RKO (cell line): ENCODE measurements at places on chromosomes 5 and 9.
A peak's percentile ranks its signal among the peaks of the same experiment; 100 is the strongest.

- peak; percentile 76 for DNase-seq
Observed at GRCh38 chr5:40437452-40437861, 242.3 kb upstream of the PTGER4 start.

GRCh38 chr5:132491368-132492364 is 1.1 kb upstream of the IRF1 start:
- DNase-seq: no peak

DNA sequence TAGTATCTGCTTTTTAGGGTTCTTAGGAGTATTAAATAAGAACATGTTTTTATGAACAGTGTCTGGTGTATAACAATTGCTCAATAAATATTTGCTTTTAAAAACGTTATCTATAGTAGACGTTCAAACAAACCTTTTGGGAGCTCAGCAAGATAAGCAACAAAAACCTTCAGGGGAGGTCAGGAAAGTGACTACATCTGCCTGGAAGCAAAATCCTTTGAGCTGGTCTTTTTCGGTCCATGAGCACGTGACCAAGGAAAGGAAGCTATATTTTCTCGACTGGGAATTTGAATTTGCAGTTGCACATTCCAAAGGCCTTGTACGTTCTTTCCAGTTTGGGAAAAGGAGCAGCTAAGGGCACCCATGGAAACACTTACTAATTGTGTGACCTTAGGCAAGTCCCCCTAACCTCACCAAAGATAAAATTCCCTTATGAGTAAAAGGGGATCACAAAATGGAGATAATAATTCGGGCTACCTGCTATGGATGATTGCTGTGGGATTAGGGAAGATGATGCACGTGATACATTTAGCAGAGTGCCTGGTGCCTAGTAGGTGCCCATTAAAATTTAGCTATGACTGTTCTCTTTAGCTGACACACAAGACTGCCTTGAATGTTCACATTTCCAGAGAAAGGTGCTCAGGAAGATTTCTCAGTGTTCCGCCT is 45.4 kb downstream of the PTTG1 start:
- no peak for DNase-seq

DNA sequence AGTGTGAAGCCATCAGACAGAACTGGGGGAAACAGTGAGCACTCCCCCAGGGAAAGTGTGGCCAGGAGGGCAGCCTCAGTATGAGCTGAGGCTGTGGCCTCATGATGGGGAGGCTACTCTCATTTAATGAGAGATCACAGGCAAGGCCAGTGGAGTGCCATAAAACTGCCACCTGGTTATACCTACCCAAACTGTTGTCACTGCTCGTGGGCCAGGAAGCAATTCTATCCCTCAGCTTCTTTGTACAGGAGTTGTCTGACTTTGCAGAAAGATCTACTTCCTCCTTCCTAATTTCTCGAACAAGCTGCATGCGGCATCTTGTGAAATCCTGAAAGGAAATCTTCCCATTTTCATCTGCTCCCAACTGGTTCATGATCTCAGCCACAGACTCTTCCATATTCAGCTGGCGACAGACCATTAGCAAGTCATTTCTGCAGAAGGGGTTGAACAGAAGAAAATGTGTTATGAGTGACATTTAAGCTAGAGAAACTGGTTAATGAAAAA is 50.0 kb downstream of the TSSK1B start:
- DNase-seq: no peak

DNA sequence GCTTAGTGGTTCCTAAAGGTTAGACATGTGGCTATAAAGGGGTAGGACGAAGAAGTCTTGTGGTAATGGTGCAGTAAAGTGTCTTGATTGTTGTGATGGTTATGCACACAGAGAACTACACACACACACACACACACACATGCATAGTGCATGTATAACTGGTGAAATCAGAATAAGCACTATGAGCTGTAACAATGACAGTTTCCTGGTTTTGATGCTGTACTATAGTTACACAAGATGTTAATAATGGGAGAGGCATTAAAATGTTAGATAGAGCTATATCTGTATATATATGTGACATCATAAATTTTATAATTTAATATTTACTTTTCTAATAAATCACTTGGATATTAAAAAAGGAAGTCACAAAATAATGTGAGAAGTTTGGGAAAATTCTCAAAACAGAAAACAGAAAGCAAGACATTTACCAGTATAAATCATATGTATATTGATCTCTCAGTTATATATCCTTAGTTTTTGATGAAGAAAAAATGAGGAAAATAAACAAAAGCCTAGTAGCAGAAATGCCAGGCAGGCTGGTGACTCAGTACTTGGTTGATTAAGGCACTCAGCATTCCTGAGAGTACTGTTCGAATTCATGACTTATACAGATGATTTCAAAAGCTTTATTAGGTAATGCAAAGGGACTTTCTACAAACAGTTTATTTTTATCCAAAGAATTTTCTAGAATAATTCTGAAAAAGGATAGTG is 350.5 kb upstream of the DAB2 start:
- peak; percentile 34 for DNase-seq

DNA sequence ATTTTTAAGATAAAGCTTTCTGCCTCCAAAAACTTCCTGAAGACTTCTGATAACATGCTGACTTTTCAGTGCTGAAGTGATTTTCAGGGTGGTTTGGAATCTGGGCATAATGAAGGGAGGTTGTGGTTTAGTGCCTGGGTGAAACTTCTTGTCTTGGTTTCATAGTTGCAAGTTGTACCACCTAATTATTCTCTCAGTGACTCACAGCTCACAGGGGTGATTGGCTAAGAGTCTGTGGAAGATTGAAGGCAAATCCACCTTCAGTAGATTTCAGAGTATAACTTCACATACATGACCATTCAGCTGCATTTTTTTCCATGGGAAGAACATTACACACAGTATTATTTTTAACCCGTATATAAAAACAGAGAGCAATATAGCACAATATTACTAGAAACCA is 199.9 kb downstream of the PTTG1 start:
- DNase-seq: no peak

DNA sequence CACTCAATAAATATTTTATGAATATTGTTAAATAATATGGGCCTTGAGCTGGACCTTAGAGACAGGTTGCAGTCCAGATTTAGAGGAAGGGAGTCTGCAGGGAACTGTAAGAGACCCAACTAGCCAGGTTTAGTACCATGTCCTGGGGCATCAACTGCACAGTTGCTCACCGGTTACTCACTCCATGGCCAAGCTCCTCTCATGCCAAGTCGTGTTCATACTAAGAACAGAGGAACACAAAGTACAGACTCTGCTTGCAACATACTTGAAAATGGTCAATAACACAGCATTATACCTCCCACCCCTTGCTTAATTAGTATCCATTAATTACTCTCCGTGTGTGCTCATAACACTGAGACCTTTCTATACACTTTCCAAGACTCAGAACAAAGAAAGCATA is 317.6 kb upstream of the PIK3R1 start:
- DNase-seq: no peak

- DNase-seq: no peak
Observed at GRCh38 chr5:91141642-91142041, 241.5 kb downstream of the ARRDC3 start.

- no peak for DNase-seq
Observed at GRCh38 chr9:133709691-133710571, 28.2 kb downstream of the SARDH start.

GRCh38 chr9:133115604-133116345 is 5.3 kb downstream of the RALGDS start:
- peak; percentile 36 for DNase-seq

DNA sequence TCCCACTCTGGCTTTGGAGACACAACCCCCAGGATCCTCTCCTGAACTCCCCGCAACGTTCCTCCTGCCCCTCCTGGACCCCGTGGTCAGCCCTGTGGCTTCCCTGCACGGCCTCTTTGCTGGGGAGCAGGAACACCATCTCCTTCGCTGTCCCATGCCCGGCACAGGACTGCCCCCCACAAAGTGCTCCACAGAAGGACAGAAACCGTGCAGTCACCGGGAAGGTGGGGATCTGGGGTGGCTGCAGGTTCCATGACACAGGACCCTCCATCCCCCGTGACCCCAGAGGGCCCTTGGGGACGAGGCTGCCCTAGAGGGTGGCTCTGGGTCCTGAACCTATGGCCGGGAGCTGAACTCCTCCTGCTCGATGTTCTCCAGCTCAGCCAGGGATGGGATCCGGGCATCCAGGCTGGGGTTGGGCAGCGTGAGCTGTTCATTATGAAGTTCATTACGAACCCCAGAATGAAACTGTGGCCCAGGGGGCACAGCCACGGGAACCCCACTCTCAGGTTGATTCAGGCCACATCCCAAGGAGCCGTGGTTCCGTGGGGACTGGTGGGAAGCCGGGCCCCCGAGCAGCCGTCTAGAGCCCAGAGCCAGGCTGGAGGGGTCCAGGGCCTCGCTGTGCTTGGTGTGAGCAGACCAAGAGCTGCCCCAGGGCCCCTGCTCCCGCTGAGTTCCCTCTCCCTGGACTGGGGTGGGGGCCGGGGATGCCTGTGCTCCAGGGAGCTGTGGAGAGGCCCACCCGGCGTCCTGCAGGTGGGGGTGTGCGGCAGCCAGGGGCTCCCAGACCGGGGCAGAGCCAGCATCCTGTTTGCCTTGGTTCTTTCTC is 684 bp upstream of the SLC6A19 start:
- DNase-seq: no peak

GRCh38 chr5:53882006-53882675 is 321.7 kb downstream of the NDUFS4 start:
- no peak for DNase-seq

DNA sequence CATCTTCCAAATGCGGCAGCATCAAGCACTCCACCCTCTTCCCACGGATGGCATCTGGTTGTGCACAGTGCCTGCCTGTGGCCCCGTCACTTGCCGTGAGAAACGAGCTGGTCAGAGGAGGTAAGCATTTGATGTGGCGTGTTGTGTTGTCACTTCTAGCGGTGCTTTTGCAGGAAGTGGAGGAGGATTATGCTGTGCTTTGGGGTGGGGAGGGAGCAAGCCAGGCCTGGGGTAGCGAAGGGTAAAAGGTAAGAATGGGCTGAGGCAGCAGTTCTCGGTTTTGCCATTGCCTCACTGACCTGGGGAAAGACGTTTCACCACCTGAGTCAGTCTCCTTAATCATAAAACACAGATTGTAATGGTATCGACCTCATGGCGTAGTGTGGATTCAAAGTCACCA is 2.3 kb upstream of the POMT1 start:
- no peak for DNase-seq

DNA sequence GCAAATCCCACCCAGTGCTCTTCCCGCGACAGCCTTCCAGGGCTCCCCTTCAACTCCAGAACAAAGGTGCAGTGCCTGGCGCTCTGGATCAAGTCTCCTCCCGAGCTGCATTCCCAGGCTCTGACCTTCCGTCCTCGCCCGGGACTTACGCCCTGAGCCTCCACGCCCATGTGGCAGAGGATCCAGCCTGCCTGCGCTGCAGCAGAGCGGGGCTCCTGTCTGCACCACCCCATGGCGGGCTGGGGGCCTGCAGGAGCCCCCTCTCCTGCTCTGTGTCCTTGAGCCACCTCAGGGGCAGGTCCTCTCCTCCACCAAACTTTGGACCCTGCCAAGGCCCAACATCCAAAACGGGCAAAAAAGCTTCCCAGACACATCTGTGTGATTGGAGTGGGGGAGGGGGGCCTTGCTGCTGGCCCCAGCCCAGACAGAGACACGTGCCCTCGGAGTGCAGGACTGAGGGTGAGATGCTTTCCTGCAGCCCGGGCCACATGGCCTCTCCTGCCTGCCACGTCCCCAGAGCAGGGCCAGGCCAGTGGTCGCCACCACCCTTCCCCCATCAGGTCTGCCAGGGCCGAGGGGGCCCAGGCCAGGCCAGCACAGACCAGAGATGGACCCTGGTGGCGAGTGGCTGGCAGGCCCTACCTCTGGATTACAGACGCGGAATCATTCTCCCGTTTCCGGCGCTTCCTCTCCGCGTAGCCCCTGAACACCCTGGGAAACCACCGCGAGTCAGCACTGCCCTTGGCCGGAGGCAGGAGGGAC is 4.4 kb downstream of the NSMF start:
- no peak for DNase-seq

DNA sequence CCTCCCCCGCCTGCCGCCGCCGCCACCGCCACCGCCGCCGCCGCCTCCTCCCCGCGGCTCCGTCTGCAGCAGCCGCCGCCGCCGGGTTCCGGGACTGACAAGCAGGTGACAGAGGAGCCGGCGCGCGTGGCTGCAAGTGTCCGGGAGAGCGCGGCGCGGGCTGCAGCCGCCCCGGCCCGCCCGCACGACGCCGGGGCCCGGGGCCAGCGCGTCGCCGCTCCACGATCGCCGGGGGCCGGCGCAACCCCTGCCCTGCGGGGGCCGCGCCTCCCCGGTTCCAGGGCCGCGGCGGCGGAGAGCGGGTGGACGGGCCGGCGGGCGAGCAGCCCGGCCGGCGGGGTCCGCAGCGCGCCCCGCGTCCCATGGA is 343 bp downstream of the LMX1B start:
- DNase-seq: no peak

- DNase-seq: no peak
Observed at GRCh38 chr5:146744068-146744745, 134.3 kb downstream of the PPP2R2B start.

GRCh38 chr5:148887123-148887881 is 60.9 kb downstream of the ADRB2 start:
- DNase-seq: no peak

DNA sequence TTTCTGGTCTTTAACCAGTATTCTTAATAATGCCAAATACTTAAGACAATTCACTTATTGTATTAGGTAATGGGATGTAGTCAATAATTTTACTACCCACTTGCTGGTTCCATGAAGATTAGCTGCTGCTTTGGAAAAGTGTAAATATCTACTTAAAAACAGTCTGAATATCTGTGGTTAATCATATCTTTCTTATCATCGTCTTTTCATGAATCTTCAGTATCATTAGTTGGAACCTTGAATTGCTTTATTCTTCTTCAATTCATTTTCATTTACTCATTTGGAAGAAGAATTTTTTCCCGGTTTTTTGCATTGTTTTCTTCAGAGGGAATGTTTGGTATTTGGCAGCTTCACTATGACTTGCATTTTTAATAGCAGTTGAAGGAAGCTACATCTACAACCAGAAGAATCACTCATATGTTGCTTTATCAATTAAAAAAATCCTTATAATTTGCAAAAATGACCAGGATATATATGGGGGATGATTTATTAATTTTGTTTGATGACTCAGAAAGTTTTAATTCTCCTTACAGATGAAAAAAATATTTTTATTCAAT is 1398.3 kb upstream of the CDH6 start:
- no peak for DNase-seq

DNA sequence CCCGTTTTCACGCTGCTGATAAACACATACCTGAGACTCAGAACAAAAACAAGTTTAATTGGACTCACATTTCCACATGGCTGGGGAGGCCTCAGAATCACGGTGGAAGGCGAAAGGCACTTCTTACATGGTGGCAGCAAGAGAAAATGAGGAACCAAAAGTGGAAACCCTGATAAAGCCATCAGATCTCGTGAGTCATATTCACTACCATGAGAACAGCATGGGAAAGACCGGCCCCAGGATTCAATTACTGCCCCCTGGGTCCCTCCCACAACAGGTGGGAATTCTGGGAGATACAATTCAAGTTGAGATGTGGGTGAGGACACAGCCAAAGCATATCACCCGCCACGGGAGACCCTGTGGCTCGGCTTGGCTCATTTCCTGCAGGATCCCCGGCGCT is 20.2 kb downstream of the EXD3 start:
- no peak for DNase-seq
